ENCODE measurements at places on chromosomes 7 and 10. TPM values are rescaled to one million over a fixed set of nuclear protein-coding genes. Genes with fewer than 3 reads are reported as not detected.

The NRCAM gene
- 14.6 TPM for total RNA-seq

The MYL10 gene
- total RNA-seq, result not detected

The GDF2 gene
- total RNA-seq, result not detected

The ACHE gene
- total RNA-seq, result 0.27 TPM

The TCERG1L gene
- not detected for total RNA-seq

The TRIM4 gene
- 12.5 TPM for total RNA-seq

The FAM25G gene
- not detected for total RNA-seq

The C10orf143 gene
- total RNA-seq, result not detected

The P4HA1 gene
- total RNA-seq, result 25.2 TPM

The GIMAP7 gene
- not detected for total RNA-seq

The RBP3 gene
- total RNA-seq, result not detected

The CUZD1 gene
- total RNA-seq, result 0.47 TPM

The GRID1 gene
- 5.4 TPM for total RNA-seq

The GNG11 gene
- total RNA-seq, result 22.9 TPM

The TMEM229A gene
- total RNA-seq, result not detected

Measured in HT1080 (cell line).